ENCODE measurements at places on chromosomes 3 and 15. TPM values are rescaled to one million over a fixed set of nuclear protein-coding genes. Genes with fewer than 3 reads are reported as not detected.
A peak's percentile ranks its signal among the peaks of the same experiment; 100 is the strongest.

The LRRN1 gene
- total RNA-seq: 0.44 TPM

DNA sequence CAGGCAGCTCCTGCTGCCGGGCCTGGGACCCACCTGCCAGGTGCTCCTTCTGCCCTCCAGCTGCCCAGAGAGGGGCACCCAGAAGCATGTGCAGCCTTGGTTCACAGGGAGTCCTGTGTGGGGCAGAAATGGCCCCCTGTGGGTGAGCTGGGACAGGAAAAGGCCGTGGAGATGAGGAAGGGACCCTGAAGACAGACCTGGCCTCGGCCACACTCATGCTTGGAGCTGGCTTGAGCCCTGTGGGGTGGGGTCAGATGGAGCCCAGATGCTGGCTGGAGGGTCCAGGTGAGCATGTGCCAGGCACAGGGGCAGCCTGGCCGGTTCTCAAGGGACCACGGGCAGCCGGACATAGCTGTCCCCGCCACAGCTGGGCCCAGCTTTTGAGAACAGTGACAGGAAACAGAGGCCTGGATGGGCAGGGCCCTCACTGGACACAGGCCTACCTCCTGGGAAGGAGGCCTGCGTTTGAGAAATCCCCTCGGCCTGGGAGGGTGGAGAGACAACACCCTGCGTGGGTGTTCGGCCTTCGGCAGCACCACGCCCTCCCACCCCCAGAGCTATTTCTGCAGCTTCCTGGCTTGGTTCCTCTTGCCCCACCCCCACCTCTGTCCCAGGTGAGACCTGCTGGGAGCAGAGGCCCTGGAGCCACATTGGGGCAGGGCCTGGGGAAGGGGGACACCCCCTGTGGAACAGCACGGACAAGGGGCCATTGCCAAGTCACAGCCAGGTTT lies 132.6 kb upstream of the MEF2A start:
- peak; percentile 3 for ATAC-seq

The CCR5 gene
- total RNA-seq: 0.28 TPM

GRCh38 chr3:188827103-188827502 lies 344.7 kb upstream of the TPRG1 start:
- no peak for ATAC-seq

The COL8A1 gene
- 2.2 TPM for total RNA-seq

The CP gene
- total RNA-seq: 4.5 TPM

The EFCAB12 gene
- 0.04 TPM for total RNA-seq

DNA sequence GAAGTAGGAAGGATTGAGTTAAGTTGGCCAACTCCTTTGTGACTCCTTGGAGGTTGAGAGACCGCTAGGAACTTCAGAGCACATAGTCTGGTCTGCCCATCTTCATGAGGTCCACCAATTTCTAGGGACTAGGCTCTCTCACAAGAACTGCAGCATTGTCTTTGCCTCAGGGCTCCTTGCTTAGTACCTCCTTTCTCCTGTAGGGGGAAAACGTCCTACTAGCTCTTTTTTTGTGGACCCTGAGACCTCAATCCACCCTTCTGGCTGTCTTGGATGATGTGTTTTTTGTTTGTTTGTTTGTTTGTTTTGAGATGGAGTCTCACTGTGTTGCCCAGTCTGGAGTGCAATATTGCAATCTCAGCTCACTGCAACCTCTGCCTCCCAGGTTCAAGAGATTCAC lies 21.6 kb downstream of the REC114 start:
- no peak for ATAC-seq

DNA sequence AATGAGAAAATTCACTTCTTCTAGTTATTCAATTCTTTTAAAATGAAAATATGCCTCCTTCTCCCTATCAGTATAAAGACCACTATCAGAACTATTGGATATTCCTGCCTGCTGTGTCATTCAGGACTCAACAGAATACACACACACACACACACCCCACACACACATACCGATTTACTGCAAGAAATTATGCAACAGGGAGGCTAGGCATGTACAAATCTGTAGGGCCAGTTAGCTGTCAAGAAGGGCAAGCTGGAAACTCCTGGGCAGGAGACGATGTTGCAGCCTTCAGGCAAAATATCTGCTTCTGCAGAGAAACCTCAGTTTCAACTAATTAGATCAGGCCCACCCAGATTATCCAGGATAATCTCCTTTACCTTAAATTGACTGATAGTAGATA lies 13.9 kb upstream of the RYR3 start:
- ATAC-seq: no peak

Data from esophagus mucosa (tissue), 1 donor.